ENCODE measurements at places on chromosomes 7 and 10.

GRCh38 chr10:123891144-123892071 is at the start of gene CPXM2:
TSS of gene CPXM2 (minus strand) at chr10:123891807. CDS start at chr10:123891659, 148 bp downstream.
- no peaks in the 10 kb centered on the region for H3K36me3 ChIP-seq
- peak within 1 kb of the TSS; percentile 39 for H3K4me3 ChIP-seq
- peaks cover 42% of the 10 kb centered on the region for H3K27me3 ChIP-seq
- peak; percentile 27 for DNase-seq
- peak within 1 kb of the TSS; percentile 73 for H3K27ac ChIP-seq

DNA sequence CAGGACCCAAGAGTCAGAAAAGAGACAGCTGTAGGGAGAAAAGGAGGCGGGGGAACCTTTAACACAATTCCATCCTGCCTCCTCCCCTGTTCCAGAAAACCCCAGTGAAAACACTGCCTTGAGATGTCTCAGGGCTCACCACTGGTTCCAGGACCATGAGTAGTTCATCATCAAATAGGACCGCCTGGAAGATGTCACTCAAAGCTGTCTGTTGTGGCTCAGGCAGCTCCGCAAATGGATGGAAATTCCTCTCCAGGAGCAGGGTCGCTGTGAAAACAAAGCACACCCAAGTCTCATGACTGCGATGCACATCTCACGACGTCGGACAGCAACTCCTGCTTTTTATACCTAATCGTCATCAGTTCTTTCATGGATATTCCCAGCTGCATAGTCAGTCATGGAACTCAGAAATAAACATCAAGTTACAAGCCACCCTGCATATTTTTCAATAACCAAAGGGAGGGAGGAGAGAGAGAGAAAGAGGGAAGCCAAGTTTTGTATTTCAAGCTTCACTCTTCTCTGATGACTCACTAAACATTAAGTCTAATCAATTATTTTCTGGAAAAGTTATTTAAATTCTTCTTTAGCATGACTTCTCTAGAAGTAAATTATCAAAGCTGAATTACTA is 49.2 kb downstream of the GSDME start:
- no peak overlapping the region for H3K27ac ChIP-seq
- no peaks in the 10 kb centered on the region for H3K36me3 ChIP-seq
- peaks cover 4% of the 10 kb centered on the region for H3K4me1 ChIP-seq
- no peak for DNase-seq
- H3K4me3 ChIP-seq: no peak overlapping the region

GRCh38 chr7:101882595-101883564 is 65.5 kb downstream of the CUX1 start:
- H3K27ac ChIP-seq: peak overlapping the region; percentile 89
- no peak overlapping the region for H3K4me3 ChIP-seq
- H3K4me1 ChIP-seq: peaks cover 78% of the 10 kb centered on the region
- DNase-seq: peak; percentile 68

- no peak for DNase-seq
- H3K27me3 ChIP-seq: no peaks in the 10 kb centered on the region
- no peak overlapping the region for H3K27ac ChIP-seq
- no peak overlapping the region for H3K4me3 ChIP-seq
These were observed 17.0 kb upstream of the SVIL start for GRCh38 chr10:29651767-29652166.

- H3K27me3 ChIP-seq: no peaks in the 10 kb centered on the region
- no peaks in the 10 kb centered on the region for H3K36me3 ChIP-seq
- no peak for DNase-seq
- H3K4me1 ChIP-seq: no peaks in the 10 kb centered on the region
These were observed 69.5 kb downstream of the SORCS1 start for GRCh38 chr10:107094824-107095522.

GRCh38 chr10:16386855-16387254 is 50.0 kb upstream of the PTER start:
- H3K27me3 ChIP-seq: no peaks in the 10 kb centered on the region
- DNase-seq: no peak
- no peak overlapping the region for H3K4me3 ChIP-seq
- no peaks in the 10 kb centered on the region for H3K36me3 ChIP-seq

GRCh38 chr7:152528612-152529011 is 92.8 kb upstream of the KMT2C start:
- H3K27me3 ChIP-seq: no peaks in the 10 kb centered on the region
- H3K4me1 ChIP-seq: no peaks in the 10 kb centered on the region
- DNase-seq: no peak

GRCh38 chr7:94648731-94649130 is 7.2 kb downstream of the SGCE start:
- H3K27me3 ChIP-seq: peaks cover 5% of the 10 kb centered on the region
- no peak overlapping the region for H3K4me3 ChIP-seq
- no peaks in the 10 kb centered on the region for H3K4me1 ChIP-seq
- DNase-seq: no peak

DNA sequence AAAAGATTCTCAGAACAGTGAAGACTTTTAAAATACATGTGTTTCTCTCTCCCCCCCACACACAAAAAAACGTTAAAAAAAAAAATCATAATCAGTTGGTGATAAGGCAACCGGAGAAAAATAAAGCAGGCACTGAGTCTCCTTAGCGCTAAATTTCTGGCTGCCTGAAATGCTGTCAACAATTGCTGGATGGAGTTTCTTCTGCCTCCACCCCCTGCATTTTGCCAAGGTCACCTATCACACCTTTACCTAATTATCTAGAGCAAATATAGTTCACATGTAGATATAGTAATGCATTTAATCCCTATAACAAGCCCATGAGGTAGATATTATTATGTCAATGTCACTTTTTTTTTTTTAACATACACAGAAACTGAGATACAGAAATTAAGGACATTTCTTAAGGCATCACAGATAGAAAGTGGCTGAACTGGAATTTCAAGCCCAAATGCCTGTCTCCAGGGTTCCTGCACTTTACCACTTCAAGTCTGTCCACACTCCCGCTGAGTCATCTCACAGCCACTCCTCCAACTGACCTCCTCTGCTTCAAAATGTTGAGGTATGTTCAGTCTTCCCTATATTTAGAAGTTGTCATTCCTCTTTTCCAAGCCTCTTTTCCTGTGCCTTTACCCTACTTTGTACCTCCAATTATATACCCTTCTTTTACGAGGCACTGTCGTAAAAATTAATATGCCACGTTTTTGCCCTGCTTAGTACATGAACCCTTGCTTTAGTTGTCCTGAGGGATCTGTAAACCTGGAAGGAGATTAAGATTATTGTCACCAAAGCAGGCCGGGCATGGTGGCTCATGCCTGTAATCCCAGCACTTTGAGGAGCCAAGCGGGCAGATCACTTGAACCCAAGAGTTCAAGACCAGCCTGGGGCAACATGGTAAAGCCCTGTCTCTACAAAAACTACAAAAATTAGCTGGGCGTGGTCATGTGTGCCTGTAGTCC is 72.8 kb upstream of the MPP7 start:
- no peak overlapping the region for H3K4me3 ChIP-seq
- H3K4me1 ChIP-seq: no peaks in the 10 kb centered on the region
- H3K36me3 ChIP-seq: no peaks in the 10 kb centered on the region
- no peaks in the 10 kb centered on the region for H3K27me3 ChIP-seq
- no peak overlapping the region for H3K27ac ChIP-seq

GRCh38 chr7:11175887-11176286 is 202.2 kb downstream of the PHF14 start:
- peaks cover 4% of the 10 kb centered on the region for H3K4me1 ChIP-seq
- H3K27me3 ChIP-seq: no peaks in the 10 kb centered on the region
- H3K27ac ChIP-seq: no peak overlapping the region
- no peak for DNase-seq
- H3K36me3 ChIP-seq: no peaks in the 10 kb centered on the region

All from heart right ventricle (tissue), 16 donors.